ENCODE measurements at places on chromosomes 5 and 9.

- DNase-seq = no peak
These were observed 22.2 kb downstream of the SLC12A7 start for GRCh38 chr5:1089621-1090040.

DNA sequence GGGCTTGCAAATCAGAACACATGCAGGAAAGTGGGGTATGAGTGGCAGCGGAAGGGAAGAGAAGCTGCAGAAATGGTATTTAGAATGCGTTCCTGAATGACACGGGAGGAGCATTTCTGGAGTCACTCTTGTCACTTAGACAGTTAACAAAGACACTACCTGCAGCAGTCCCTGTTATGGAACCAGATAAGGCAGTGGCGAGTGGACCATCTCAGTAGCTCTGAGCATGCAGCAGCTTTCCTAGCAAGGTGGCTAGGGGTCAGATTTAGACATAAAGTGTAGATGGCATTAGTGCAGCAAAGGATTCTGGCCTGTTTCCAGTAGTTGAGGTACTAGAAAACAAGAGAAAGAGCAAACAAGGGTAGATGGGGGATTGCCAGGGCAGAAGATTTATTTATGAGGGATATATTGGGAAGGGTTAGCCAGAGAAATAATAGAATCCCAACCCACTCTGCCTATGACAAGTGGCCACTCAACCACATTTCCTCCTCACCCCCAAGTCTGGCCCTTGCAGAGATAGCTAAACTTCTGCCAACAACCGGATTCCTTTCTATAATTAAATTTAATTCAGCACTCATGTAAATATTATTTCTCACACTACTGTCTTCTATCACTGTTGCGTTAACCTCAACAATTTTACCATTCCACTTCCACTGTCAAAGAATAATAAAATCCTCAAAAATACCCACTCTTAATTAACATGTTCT, 201.6 kb downstream of the DCP2 start:
- DNase-seq = no peak

- no peak for DNase-seq
These were observed 443.9 kb downstream of the ZNF608 start for GRCh38 chr5:124302533-124302932.

DNA sequence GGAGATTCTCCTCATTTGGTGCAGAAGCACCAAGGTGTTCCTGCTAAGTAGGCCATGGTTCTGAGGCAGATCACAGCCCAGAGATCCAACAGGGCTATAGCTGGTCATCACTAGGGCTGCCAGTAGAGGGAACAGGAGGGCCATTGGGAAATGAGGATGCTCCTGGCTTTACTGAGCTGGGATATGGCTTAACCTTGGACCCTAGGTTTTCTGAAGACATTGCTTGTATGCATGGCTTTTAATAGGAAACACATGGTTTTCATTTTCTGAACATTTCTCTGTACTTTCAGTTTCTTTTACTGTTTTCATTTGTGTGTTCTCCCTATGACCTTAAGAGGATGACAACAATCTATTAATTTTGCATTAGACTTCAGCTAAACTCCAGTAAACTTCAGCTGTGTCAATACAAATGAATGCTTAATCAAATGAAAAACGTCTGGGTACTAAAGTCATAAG, at the start of gene IFNW1:
Gene IFNW1 (minus strand): TSS at position 406 of the 456 bp plus-strand sequence. CDS start 262 bp downstream, at position 144.
- no peak for DNase-seq

- no peak for DNase-seq
These were observed 334.6 kb downstream of the MED10 start for GRCh38 chr5:6043491-6044310.

All from stimulated activated CD4-positive, alpha-beta T cell treated with anti-CD3 and anti-CD28 coated beads, Interleukin-12 subunit alpha, Interleukin-12 subunit beta, amount 100 ng/mL, for 48 hours (primary cell).